ENCODE measurements at places on chromosomes 6 and 20.
A peak's percentile ranks its signal among the peaks of the same experiment; 100 is the strongest.

DNA sequence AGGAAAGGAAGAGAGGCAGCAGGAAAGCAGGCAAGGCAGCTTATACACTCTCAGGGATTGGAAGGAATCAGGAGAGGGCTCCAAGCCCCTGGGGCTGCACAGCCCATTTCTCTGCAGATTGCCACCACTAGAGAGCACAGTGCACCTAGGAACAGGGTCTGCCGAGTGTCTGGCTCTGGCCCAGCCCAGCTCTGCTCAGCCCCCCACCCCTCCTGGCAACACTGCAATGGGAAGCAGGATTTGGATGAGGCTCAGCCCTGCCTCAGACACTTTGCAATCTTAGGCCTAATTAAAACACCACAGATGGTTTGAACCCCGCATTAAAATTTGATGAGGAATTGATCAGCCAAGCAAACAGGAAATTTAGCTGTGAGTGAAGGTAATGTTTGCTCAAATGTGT lies 252.7 kb downstream of the DHX35 start:
- DNase-seq: no peak

GRCh38 chr6:26044140-26045064 lies 42.8 kb upstream of the HFE start:
- DNase-seq: no peak

GRCh38 chr20:58577139-58577806 lies 62.1 kb upstream of the APCDD1L start:
- DNase-seq: no peak

DNA sequence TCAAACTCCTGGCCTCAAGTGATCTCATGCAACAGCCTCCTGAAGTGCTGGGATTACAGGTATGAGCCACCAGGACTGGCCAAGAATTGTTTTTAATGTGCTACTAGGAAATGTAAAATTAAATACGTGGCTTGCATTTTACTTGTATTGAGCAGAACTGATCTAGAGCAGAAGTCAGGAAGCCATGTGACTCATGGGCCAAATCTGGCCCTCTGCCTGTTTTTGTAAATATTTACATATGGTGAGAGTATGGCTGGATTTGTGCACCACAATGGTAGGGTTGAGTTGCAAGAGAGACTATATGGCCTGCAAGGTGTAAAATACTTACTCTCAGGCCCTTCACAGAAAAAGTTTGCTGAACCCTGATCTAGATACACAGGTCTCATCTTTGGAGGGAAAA lies 75.8 kb downstream of the LAMP5 start:
- DNase-seq: no peak

GRCh38 chr6:13292774-13293173 lies 35.6 kb downstream of the TBC1D7 start:
- no peak for DNase-seq

GRCh38 chr6:41186031-41186562 lies 14.9 kb downstream of the TREML2 start:
- DNase-seq: no peak

DNA sequence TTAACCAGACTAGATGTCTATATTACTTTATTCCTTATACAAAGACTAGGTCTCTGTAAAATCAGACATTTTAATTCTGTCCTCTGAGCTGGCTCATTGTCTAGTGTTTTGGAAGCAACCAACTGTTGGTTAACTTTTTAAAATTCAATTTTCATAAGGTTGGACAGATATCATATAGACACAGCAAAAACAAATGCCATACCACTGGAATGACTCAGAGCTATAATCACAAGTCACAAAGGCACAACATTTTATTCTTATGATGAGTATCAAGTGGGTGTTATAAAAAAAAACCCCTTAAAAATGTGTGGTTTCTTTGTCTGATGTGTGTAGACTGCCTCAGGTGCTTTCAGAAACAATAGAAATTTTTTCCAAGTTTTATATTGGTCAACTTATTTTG lies 296.2 kb upstream of the MARCKS start:
- peak; percentile 4 for DNase-seq

- DNase-seq: no peak
Observed at GRCh38 chr6:118187568-118188164, 280.6 kb downstream of the SLC35F1 start.

DNA sequence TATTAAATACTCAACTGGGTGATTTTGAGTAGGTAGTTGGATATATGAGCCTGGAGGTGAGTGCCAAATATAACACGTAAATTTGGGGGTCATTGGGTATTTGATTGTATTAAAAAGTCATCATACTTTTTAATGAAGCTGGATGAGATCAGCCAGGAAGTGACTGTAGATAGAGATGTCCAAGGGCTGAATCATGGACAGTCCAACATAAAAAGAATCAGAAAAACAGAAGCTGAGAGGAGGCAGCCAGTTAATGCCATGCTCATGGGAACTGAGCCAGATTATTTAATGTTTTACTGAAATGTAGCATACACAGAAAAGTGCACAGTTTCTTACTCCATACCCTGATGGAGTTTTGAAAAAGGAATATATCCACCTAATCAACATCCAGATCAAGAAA lies 435.5 kb upstream of the PLCB4 start:
- DNase-seq: no peak

GRCh38 chr20:766906-767305 lies 1.4 kb downstream of the SLC52A3 start:
- DNase-seq: no peak

DNA sequence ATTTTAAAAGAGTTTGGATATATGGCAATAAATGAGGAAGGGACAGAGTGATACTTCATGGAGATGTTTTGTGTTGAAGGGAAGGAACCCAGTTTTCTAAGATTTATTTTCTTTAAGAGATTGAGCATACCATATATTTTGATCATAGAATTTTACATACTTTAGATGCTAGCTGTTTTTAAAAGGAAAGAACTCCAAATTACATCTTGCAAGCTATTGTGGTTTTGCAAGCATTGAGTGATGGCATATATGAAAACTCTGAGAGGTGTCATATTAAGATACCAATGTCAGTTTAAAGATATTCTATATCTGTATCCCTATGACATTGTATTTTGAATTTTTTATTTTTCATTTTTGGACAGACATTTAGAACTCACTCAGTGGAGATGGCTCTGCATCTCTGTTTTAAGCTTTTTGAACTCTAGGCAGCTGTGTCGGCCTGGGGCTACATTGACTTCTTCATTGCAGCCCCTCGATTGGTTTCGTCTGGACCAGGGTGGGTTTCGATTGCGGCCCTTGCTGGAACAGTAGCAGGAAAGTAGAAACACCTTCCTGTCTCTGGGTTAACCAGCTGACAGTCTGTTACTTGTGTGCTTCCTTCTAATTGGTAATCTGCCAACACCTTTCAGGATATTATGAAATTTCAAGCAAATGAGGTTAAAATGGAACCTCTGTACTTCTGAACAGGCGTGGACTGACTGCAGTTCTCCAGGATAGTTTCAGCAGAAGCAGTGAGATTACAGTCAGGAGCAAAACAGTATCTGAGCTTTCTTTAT lies 14.0 kb downstream of the IGF2R start:
- no peak for DNase-seq

DNA sequence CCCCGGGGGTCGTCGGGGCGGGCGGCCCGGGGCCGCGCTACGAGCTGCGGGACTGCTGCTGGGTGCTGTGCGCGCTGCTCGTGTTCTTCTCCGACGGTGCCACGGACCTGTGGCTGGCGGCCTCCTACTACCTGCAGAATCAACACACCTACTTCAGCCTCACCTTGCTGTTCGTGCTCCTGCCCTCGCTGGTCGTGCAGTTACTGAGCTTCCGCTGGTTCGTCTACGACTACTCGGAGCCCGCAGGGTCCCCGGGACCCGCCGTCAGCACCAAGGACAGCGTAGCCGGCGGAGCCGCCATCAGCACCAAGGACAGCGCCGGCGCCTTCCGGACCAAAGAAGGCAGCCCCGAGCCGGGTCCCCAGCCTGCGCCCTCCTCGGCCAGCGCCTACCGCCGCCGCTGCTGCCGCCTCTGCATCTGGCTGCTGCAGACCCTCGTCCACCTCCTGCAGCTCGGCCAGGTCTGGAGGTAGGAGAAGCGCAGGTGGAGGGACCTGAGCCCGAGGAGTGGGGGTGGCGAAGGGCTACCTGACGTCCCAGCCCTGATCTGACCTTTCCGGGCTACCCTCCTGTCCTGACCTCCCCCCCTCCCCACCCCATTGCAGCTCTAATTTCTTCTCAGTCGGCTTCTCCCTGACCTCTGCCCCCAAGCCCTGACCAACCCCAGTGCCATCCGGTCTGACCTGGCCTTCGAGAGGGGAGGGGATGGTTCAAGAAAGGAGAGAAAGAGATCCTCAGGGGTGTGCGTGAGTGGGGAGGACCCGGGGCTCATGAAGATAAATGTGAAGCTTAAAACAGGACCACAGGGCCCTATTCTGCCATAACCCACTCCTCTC lies 558 bp downstream of the XKR7 start:
- DNase-seq: peak; percentile 80

DNA sequence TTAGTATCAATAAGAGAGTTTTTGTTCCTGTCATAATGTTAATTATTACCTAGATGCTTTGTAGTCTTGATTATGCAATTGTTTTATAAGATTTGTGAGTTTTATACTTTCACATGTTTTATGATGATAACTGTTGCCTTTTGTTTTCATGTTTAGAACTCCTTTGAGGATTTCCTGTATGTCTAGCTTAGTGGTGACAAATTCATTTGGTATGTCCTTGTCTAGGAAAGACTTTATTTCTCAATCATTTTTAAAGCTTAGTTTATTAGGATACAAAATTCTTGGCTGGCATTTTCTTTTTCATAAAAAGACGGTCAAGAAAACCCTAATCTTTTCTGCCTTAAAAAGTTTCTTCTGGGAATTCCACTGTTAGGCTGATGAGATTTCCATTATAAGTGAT lies 849.9 kb upstream of the EYS start:
- DNase-seq: no peak

DNA sequence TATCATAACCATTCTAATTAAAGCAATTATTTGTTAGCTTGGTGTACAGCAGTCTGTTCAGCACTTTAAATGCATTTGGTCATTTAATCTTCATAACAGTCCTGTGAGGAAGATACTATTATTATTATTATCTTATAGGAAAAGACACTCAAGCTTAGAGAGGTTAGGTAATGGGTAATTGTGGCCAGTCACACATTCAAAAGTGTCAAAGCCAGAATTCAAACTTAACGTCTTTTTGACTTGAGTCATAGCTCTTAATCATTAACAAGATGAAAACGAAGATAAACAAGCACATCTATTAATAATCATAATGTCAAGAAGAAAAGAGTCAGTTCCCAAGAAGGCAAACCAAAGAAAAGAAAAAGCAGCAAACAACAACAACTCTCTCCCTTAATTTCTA lies 251.0 kb downstream of the SYNE1 start:
- DNase-seq: no peak

- DNase-seq: peak; percentile 5
Observed at GRCh38 chr6:113909224-113909856, 52.2 kb downstream of the MARCKS start.

GRCh38 chr6:108348655-108349349 lies 53.9 kb downstream of the AFG1L start:
- no peak for DNase-seq

DNA sequence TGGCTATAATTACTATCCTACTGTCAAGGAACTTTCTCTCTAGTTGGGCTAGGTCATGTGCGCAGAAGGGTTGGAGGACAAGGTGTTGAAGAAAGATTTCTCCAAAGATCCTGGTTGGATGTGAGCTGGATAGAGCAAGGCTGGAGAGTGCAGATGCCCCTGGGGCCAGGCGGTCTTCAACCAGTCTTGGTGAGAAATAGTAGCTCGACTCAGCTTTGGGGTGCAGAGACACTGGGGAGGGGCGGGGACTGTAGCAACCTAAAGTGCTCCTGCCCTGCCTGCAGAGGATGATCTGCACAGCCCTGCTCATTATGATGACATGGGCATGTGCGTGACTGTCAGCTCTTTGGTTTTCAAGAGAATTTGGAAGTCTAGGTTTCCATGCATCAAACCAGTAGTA lies 35.9 kb downstream of the PHACTR3 start:
- DNase-seq: no peak

DNA sequence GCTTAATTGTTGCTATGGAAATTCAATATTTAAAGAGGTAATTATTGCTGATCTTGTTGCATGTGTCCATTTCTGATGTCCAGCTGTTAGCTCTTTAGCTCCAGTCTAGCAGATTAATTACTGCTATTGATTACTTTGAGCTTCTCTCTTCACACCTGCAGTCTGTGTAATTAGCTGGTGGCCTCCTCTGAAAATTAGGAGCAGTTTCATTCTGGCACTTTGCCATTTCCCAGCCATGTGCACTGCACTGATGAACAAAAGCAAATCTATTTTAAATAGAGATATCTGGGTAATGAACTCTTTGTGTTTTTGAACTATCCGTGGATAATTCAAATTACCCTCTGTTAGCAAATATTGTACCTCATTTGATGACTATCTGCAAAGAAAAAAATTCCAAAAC lies 275.9 kb downstream of the RNF144B start:
- DNase-seq: no peak

GRCh38 chr20:3146732-3147341 lies 12.8 kb downstream of the FASTKD5 start:
- no peak for DNase-seq

DNA sequence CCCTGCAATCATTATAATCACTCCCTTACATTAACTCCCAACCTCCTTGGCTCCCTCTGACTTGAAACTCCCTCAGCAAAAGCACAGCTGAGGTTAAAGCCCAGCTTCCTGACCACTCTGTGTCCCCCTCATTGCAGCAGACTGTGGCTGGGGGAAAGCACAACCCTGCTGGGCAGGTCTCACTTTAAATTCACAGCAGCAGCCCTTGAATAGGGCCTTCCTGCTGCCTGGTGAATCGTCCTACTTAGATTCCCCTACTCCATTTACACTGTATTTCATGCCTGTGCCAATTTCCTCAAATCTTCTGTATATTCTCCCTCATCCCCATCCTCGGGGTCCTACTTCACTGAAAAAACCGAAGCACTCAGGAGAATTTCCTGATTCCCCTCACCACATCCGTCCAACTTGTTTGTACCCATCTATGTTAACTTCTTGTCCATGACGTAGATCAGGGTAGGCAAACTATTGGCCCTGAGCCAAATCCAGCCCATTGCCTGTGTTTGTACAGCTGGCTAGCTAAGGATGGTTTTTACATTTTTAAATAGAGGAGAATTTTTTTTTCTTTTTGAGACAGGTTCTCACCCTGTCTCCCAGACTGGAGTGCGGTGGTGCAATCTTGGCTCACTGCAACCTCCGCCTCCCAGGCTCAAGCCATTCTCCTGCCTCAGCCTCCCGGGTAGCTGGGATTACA lies 31.5 kb upstream of the GCM1 start:
- no peak for DNase-seq

DNA sequence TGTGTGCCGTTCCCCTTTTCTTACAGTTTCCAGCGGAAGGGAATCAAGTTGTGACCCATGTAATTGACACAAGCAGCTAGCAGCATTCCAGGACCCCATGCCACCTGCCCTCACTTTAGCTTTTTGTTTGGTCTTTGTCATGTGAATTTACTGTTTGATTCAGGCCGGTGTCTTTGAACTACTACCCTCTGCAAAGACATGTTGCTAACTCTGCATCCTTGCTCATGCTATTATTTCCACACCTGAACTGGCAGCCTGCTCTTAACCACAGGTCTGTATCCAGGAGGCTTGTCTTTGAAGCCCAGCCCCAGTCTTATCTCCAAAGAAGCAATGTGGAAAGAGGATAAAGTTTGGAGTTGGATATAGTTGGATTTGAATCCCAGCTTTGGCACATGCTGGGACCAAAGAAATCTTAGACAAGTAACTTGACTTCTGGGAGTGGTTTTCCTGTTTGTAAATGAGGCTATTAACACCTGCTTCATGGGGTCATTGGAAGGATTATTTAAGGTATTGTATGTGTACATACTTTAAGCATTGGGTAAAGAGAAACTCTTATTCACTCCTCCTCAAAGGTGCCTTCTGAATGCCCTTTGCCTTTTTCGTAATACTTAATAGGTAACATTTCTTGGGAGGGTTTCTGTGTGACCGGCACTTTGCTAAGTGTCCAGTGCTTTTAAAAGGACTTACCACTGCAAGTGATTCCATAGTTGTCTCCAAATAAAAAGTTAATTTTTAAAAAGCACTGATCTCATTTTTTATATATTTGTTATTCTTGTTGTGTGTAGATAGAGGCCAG lies 52.4 kb downstream of the RALY start:
- no peak for DNase-seq
